ENCODE measurements at places on chromosomes 5 and 9. TPM values are rescaled to one million over a fixed set of nuclear protein-coding genes. Genes with fewer than 3 reads are reported as not detected.

The NUTM2G gene
- not detected for total RNA-seq

The PSAT1 gene
- total RNA-seq = 271 TPM

The CEMIP2 gene
- 40.3 TPM for total RNA-seq

The PCDHB15 gene
- 0.04 TPM for total RNA-seq

The RNF44 gene
- 11.6 TPM for total RNA-seq

The SPATA31D4 gene
- not detected for total RNA-seq

The EPB41L4A gene
- total RNA-seq = 1.3 TPM

The ZCCHC9 gene
- 23.2 TPM for total RNA-seq

The ANKRD20A1 gene
- not detected for total RNA-seq

The CTXN3 gene
- total RNA-seq = not detected

The GALNT12 gene
- total RNA-seq = 0.87 TPM

The TAS2R1 gene
- total RNA-seq = not detected

The SCAMP1 gene
- 38.3 TPM for total RNA-seq

The CDKN2B-AS1 gene
- 0.23 TPM for total RNA-seq

The SH2D3C gene
- total RNA-seq = 0.23 TPM

The SH3PXD2B gene
- 14.8 TPM for total RNA-seq

The WDR38 gene
- not detected for total RNA-seq

The PDLIM4 gene
- 74.6 TPM for total RNA-seq

The PMPCA gene
- total RNA-seq = 64.0 TPM

The ACTBL2 gene
- 0.04 TPM for total RNA-seq
